ENCODE measurements at places on chromosomes 12 and 14. TPM values are rescaled to one million over a fixed set of nuclear protein-coding genes. Genes with fewer than 3 reads are reported as not detected.

Gene SIX1
- not detected for total RNA-seq

Gene ATF7
- 25.3 TPM for total RNA-seq

Gene MUCL1
- not detected for total RNA-seq

Gene DPY19L2
- total RNA-seq, result 2.0 TPM

Gene IFNG-AS1
- 0.42 TPM for total RNA-seq

Gene PAWR
- total RNA-seq, result 6.7 TPM

Gene KLRC4
- not detected for total RNA-seq

Gene OSBPL8
- total RNA-seq, result 141 TPM

Gene RNASE1
- not detected for total RNA-seq

Gene DHRS2
- not detected for total RNA-seq

GRCh38 chr14:25001156-25001555 lies 48.8 kb downstream of the STXBP6 start:
- no peaks in the 10 kb centered on the region for H3K4me1 ChIP-seq
- no peak for DNase-seq
- H3K4me3 ChIP-seq, result no peak overlapping the region
- peaks cover 7% of the 10 kb centered on the region for H3K27me3 ChIP-seq

DNA sequence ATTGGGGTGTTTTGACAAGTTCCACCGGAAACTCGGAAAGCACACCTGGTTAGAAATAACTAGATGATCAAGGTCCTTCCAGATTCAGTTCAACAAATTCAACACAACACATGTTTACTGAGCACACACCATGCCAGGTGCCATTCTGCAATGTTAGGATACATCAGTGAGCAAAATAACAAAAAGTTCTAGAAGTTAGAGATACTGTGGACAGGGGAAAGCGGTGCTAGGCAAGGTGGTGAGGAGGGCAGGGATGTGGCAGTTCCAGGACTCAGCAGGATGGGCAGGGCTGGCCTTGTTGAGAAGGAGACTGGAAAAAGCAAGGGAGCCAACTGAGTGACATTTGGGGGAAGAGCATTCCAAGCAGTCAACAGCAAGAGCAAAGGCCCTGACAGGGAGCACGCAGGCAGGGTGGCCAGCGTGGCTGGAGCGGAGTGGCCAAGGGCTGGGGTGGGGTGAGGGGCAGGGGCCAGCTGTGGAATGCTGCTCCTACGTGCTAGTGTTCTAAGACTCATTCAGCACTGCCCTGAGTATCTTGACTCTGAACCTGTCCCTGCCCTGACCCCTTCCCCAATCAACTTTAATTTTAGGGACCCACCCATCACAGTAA lies 19.4 kb upstream of the FAIM2 start:
- no peak overlapping the region for H3K4me3 ChIP-seq
- DNase-seq, result no peak
- H3K4me1 ChIP-seq, result peaks cover 6% of the 10 kb centered on the region
- no peak overlapping the region for H3K27ac ChIP-seq
- peaks cover 5% of the 10 kb centered on the region for H3K27me3 ChIP-seq

- H3K27ac ChIP-seq, result no peak overlapping the region
- no peaks in the 10 kb centered on the region for H3K36me3 ChIP-seq
- no peak for DNase-seq
- H3K27me3 ChIP-seq, result no peaks in the 10 kb centered on the region
Measured at GRCh38 chr12:40775661-40776060, 83.4 kb downstream of the CNTN1 start.

Data from T-helper 17 cell (primary cell).